Activated T-helper 1 cell treated with Interleukin-2 at 50 U/mL for 16 hours (primary cell): ENCODE measurements at places on chromosomes 11 and 22.
A peak's percentile ranks its signal among the peaks of the same experiment; 100 is the strongest.

DNA sequence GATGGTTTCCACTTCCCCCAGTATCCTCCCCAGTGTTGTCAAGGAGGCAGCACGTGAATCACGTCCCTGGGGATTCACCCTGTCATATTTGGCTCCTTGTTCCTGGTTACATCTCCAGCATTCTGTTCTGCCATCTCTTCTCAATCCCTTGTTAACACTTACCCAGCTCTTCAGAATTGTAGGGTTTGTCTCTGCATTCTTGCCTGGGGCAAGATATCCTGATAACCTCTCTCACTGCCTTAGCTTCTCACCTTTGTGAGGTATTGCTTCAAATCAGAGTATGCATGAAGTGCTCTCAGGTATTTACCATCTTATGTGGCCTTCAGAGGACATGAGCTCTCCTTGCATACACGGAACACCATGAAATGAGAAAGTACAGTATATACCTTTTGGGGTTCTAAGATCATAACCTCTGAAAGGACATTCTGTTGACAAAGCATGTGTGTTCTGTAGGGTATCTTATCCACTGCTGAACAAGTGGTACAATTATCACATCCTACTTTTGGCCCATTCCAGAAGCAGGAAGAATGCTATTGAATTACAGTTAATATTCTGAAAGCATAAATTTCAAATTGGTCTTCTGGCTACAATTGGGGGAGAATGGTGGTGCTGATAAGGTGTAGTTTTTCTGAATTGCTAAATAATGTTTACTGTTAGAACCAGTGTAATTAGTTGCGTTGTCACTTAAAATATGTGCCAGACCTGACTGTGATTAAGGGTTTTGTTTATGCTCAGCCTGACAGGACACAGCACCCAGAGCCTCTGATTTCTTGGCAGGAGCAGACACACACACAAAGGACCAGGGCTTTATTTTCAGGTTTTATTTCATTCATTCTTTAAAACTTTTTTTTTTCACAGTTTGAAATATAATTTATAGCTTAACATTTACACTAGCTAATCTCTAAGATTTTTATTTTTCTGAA is 32.7 kb downstream of the VSTM5 start:
- DNase-seq = no peak

DNA sequence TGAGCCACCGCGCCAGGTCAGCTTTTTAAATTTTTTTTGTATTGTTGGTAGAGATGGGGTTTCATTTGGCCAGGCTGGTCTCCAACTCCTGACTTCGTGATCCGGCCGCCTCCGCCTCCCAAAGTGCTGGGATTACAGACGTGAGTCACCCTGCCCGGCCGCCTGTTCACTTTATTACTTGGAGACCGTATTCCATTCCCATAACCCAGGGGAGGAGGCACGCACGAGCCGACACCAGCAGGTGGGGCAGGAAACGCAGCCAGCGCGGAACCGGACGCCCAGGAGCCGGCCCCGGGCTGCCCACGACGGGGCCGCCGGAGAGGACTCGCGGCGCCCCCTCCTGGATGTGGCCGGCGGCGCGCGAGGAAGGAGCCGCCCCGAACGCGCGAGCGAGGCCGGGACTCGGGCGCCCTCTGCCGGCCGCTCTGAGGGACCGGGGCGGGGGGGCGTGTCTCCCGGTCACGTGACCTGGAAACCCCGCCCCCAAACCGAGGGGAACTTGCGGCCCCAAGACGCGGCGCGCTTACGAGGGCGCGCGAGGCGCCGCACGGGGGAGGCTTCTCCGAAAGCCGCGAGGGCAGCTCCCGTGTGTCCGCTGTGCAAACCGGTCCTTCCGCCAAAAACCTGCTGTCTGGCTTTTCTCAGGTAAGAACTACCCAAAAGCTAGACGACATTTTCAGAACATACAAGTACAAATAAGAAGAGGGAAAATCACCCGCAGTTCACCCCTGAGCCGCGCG is 11.6 kb upstream of the RNH1 start:
- peak; percentile 87 for DNase-seq

DNA sequence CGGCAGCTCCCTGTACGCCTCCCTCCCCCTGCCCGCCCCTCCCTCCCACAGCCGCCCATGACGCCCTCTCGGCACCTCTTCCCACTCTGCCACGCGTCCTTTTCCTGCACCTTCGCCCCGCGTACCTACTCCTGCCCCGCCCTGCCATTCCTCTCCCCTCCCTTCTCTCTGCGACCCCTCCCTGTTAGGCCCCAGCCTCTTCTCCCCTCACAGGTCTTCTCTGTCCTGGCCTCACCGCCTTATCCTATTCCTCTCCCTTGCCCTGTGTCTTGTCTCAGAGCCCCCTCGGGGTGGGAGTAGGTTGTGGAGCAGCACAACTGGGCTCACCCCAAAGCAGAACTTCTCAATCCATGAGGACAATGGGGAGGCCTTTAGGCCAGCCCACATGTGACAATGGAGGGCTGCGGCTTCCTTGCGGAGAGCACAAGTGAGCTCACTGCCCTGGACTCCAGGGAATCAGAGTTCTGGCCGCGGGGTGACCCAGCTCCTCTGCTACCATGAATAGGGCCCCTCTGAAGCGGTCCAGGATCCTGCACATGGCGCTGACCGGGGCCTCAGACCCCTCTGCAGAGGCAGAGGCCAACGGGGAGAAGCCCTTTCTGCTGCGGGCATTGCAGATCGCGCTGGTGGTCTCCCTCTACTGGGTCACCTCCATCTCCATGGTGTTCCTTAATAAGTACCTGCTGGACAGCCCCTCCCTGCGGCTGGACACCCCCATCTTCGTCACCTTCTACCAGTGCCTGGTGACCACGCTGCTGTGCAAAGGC is 539 bp downstream of the SLC35C1 start:
- no peak for DNase-seq

- no peak for DNase-seq
These were observed 85.3 kb downstream of the GAB4 start for GRCh38 chr22:16922706-16923105.

DNA sequence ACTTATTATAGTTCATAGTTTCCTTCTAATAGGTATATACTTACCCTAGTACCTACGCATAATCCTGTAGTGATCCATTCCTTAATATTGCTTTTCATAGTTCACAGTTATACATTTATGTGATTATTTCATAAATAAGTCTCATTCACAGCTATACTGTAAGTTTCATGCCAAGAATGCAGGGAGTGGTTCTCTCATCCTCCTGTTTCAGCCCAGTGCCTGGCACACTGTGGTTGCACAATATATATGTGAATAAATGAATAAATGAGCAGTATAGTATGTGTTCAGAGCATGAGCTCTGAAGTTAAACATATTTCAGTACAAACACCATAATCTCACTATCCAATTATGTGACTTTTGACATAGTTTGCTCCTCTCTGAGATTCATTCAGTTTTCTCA is 115.8 kb downstream of the MAML2 start:
- DNase-seq = no peak

- DNase-seq = no peak
These were observed 915 bp downstream of the FEZ1 start for GRCh38 chr11:125494974-125495725.

DNA sequence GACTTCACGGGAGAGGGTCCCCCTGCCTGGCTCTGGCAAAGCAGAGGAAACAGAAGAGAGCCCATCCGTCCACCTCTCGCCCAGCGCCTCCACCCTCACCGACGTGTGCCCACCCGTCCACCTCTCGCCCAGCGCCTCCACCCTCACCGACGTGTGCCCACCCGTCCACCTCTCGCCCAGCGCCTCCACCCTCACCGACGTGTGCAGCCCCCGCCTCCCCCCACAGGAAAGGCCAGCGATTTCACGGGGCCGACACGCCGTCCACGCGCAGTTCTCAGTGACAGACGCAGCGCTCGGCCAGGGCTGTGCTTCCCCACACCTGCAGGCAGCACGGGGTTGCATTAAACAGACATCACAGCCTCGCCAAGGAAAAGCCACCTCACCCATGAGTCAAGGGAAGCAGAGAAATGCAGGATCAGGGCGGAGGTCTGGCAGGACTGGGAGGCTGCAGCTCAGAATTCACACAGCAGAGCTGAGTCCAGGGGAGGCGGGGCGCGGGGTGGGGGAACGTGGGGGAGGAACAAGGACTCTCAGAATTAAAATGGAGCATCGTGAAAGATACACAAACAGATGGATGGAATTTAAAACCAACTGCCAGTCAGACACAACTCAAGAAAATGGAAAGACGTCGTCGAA is 377.7 kb downstream of the BRD1 start:
- DNase-seq = no peak

DNA sequence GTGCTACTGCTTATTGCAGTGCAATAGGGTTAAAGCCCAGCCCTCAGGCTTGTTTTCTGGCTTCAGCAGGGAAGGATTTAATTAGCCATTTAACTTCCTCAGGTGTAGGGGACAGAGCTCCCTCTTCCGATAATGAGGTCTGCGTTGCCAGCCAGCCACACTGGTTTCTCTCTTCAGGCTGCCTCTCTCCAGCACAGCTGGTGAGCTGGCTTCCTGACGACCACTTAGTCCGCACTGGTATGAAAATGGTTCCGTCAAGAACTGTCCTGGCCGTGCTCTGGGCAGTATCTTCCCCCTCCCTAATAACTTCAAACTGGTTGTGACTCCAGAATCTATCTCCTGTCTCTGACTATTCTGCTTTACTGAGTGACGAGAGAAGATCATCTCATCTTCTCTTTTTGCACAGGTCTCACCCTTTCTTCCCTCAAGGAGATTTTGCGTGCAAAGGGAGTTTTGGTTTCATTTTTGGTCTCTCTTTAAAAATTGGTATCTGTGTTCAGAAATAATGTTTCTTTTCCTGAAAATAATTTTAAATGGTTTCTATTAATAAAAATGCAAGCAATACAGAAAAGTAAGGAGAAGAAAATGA is 49.2 kb downstream of the CNTN5 start:
- DNase-seq = no peak

DNA sequence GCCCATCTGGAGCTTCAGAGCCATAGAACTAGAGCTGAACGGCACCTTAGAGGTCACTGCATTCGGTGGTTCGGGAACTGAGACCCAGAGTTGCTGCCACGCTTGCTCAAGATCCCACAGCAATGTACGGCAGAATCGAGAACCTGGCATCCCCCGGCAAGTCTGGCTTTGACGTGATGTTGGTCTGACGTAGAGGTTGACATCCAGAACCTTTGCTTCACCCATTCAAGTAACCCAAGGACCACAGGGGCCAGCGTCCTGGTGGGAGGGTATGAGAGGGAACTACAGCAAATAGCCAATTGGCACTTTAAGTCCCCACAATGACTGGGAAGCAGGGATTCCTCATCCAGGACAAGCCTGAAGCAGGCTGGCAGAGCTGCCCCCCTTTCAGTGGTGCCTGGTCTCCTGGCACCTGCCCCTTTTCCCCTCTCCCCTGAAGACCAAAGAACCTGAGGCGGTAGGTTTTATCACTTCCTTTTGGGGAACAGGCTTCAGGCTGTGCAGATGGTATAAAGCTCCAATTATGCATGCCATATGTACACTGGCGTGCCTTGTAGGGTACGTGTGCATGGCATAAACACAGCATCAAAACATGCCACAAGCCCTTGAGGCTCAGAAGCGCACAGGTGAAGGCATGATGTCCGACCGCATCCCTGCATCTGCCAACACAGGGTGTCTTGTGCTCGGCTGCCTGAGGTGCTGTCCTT is 15.3 kb upstream of the TEF start:
- no peak for DNase-seq
